ENCODE measurements at places on chromosomes 4 and X. TPM values are rescaled to one million over a fixed set of nuclear protein-coding genes. Genes with fewer than 3 reads are reported as not detected.

Gene CYBB
- total RNA-seq, result not detected

Gene REELD1
- not detected for total RNA-seq

Gene PCDH19
- 0.47 TPM for total RNA-seq

Gene PDCL2
- not detected for total RNA-seq

Gene SPIN2A
- total RNA-seq, result 0.19 TPM

Gene ARX
- total RNA-seq, result not detected

Gene FRMD7
- total RNA-seq, result not detected

Gene PITX2
- total RNA-seq, result not detected

Gene OCIAD2
- total RNA-seq, result 426 TPM

Gene TGIF2LX
- not detected for total RNA-seq

Measured in endothelial cell of coronary artery (primary cell).